Thymus (tissue), 14 donors: ENCODE measurements at places on chromosomes 4 and X. TPM values are rescaled to one million over a fixed set of nuclear protein-coding genes. Genes with fewer than 3 reads are reported as not detected.

GRCh38 chr4:86586160-86586572 lies 7.9 kb upstream of the PTPN13 start:
- no peak overlapping the region for H3K27ac ChIP-seq
- H3K4me1 ChIP-seq = no peaks in the 10 kb centered on the region
- no peaks in the 10 kb centered on the region for H3K27me3 ChIP-seq
- no peaks in the 10 kb centered on the region for H3K36me3 ChIP-seq

DNA sequence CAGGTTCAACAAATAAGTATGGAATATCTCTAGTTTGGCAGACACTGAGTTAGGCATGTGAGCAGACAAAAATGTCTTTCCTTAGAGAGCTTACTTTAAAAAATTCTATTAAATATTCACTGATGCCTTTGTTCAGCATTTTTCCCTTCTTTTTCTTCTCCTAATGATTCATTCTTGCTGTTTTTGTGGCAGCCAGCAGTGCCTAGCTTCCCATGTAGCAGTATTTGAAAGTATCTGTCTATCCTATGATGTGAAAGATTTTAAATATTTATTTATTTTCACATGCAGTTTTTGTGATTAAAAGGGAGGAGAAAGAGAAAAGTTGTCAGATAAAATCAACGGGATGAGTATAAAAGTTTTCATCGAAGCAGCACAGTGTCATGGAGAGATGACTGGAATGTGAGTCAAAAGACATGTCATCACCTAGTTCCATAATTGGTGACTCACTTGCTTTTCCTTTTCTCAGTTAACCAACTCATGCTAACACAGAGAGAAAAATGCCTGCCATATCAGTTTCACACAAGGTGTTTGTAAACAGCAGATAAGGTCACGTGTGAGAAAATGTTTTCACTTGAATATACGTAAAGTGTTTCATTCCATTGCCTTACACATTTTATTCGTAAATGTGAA lies 69.8 kb downstream of the BMPR1B start:
- no peaks in the 10 kb centered on the region for H3K36me3 ChIP-seq
- no peak overlapping the region for H3K27ac ChIP-seq
- no peak for DNase-seq
- H3K27me3 ChIP-seq = no peaks in the 10 kb centered on the region

GRCh38 chr4:170106900-170107299 lies 17.1 kb upstream of the AADAT start:
- H3K27ac ChIP-seq = no peak overlapping the region
- DNase-seq = no peak
- H3K4me1 ChIP-seq = no peaks in the 10 kb centered on the region
- H3K27me3 ChIP-seq = no peaks in the 10 kb centered on the region
- no peaks in the 10 kb centered on the region for H3K36me3 ChIP-seq

The DRP2 gene
- total RNA-seq = 4.7 TPM

DNA sequence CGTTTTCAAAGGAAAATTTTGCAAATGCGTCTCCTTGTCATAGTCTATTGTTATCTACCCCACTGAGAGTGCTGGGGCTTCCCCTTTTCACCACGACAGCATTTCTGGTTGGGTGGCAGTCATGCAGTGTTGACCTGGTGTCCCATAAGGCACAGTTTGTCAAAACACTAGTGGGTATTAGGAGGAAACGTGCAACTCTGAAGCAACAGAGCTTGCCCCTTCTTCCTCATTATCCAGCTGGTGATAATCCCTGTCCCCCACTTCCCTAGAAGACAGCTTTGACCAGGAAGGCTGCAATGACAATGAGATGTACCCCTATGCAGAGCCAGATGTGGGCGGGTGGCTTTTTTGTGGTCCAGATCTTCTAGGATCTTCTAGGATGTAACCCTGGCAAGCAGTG lies 1.8 kb downstream of the TBC1D1 start:
- H3K27ac ChIP-seq = no peak overlapping the region
- peaks cover 2% of the 10 kb centered on the region for H3K27me3 ChIP-seq
- DNase-seq = no peak
- H3K36me3 ChIP-seq = no peaks in the 10 kb centered on the region
- H3K4me3 ChIP-seq = no peak overlapping the region

GRCh38 chrX:7073336-7073735 lies 74.2 kb upstream of the STS start:
- no peak overlapping the region for H3K27ac ChIP-seq
- H3K27me3 ChIP-seq = no peaks in the 10 kb centered on the region
- no peaks in the 10 kb centered on the region for H3K36me3 ChIP-seq
- no peak overlapping the region for H3K4me3 ChIP-seq

- H3K36me3 ChIP-seq = no peaks in the 10 kb centered on the region
- H3K4me1 ChIP-seq = peaks cover 4% of the 10 kb centered on the region
- no peaks in the 10 kb centered on the region for H3K27me3 ChIP-seq
- no peak overlapping the region for H3K27ac ChIP-seq
- H3K4me3 ChIP-seq = no peak overlapping the region
Observed at GRCh38 chr4:145723336-145723735, 43.4 kb downstream of the C4orf51 start.

DNA sequence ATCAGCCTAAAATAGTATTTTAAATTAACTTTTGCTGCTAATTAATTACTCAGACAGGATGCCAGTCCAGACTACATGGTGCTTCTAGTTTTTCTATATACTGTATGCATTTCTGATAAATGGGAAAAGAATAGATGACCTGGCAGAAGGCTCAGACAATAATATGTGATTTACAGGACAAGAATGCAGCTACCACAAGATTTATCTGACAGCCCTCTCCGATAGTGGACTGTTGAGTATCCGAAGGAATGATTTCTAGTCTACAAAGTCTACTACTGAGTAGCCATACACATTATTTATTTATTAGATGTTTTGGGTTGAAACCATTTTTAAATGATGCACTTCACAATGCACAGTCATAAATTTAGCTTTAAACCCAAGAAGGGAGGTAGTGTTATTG lies 212.8 kb downstream of the MAB21L2 start:
- no peak overlapping the region for H3K4me3 ChIP-seq
- no peaks in the 10 kb centered on the region for H3K36me3 ChIP-seq
- H3K27ac ChIP-seq = no peak overlapping the region
- no peak for DNase-seq
- H3K4me1 ChIP-seq = no peaks in the 10 kb centered on the region

DNA sequence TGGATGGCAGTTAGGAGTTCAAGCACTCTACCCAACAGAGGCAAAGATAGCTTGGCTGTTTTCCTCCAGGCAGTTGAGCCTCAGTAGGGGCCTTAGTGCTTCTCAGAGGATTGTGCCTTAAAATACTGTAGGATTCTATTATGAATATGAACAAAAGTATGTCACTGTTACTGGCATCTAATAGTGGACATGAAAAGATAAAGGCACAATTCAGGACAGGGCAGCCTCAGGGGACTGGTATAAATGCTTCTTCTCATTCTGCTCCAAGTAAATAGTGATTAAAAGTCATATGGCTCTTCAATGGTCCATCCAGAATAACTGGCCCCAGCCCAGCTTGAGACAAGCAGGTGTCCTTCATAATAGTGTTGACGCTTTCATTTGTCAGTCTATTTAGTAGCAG lies 17.7 kb downstream of the COL4A6 start:
- H3K27ac ChIP-seq = no peak overlapping the region
- no peaks in the 10 kb centered on the region for H3K4me1 ChIP-seq
- no peak overlapping the region for H3K4me3 ChIP-seq
- no peak for DNase-seq
- no peaks in the 10 kb centered on the region for H3K27me3 ChIP-seq
- H3K36me3 ChIP-seq = no peaks in the 10 kb centered on the region

The SPARCL1 gene
- total RNA-seq = 54.5 TPM

The EDA2R gene
- total RNA-seq = 2.2 TPM
